Right lobe of liver (tissue), 6 donors: ENCODE measurements at places on chromosomes 3 and 15. TPM values are rescaled to one million over a fixed set of nuclear protein-coding genes. Genes with fewer than 3 reads are reported as not detected.

Gene GREM1
- 0.37 TPM for total RNA-seq

DNA sequence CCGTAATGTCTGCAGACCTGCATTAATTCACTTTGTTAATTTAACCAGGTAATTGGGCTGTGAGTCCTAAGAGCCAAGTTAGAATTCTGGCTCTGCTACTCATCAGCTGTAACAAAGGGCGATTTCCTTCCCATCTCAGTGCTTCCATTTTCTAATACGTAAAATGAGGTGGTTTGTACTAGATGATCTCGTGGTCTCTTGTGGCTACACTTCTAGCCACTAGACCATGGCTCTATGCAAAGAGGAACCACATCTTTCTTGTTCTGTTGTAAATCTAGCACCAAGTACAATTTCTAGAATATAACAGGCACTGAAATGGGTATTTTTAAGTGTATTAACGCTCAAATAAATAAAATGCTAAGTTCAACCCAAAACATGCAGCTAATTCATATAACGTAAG lies 174.4 kb upstream of the THBS1 start:
- H3K27ac ChIP-seq, result no peak overlapping the region
- no peaks in the 10 kb centered on the region for H3K27me3 ChIP-seq
- H3K36me3 ChIP-seq, result no peaks in the 10 kb centered on the region
- DNase-seq, result no peak
- no peaks in the 10 kb centered on the region for H3K4me1 ChIP-seq

GRCh38 chr3:131480116-131480515 lies 22.7 kb downstream of the MRPL3 start:
- DNase-seq, result no peak
- H3K27me3 ChIP-seq, result no peaks in the 10 kb centered on the region
- H3K4me1 ChIP-seq, result no peaks in the 10 kb centered on the region

Gene KBTBD8
- 1.3 TPM for total RNA-seq
